ENCODE measurements at places on chromosomes 11 and 22.

DNA sequence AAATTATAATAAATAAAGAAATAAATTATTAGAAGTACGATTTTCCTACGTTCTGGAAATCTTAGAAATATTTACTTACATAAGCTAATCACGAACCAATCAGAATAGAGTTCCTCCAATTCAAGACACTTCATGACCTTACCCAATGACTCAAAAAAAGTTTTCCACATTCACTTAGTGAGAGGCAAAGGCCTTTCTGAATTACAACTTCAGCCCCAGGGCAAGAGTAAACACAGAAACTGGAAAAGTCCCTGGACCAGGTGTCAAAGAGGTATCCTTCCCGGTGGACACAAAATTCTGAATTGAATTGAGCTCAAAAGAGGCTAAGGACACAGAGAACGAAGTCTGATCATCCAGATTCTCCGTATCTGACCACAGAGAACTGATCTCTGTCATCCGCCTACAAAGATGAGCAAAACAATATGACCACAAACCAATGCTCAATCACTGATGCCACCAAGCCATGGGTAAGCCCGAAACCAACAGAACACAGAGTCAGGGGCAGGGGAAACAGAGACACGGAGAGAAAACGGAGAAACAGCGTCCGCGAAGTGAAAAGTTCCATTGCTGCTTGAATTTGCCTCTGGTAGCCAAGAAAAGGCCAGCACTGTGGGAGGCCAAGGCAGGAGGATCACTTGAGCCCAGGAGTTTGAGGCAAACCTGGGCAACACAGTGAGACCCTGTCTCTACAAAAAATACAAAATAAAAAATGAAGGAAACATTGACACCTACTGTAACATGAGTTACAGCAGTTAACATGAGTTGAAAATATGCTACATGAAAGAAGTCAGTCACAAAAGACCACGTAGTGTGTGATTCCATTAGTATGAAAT, 6.8 kb downstream of the BID start:
- DNase-seq: no peak

GRCh38 chr11:15276621-15277020, 161.9 kb downstream of the INSC start:
- no peak for DNase-seq

DNA sequence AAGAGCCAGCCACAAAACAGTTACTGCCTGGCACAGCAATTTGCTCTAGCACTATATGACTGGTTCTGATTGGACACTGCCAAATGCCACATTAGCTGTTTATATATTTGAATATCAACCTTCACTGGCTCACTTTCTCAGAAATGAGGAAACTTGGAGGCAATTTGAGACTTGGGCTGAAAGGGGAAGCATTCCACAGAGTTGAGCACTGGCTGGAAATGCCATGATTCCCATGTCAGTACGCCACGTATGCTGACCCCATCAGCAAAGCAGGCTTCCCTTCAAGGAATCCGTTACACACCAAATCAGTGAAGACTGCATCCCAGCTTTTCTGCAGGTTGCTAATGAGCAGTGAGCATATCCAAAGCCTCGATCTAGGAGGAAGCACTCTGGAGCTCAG, 34.7 kb downstream of the GALNT18 start:
- DNase-seq: no peak

GRCh38 chr11:125975634-125976033, 29.8 kb downstream of the VSIG10L2 start:
- DNase-seq: no peak

Measured in heart right ventricle (tissue), 16 donors.